Activated CD4-positive, alpha-beta T cell treated with anti-CD3 and anti-CD28 coated beads, Interleukin-2, amount 50 U/mL, for 48 hours (primary cell): ENCODE measurements at places on chromosomes 7 and 10.

GRCh38 chr10:50648089-50648934 lies 24.6 kb upstream of the SGMS1 start:
- DNase-seq = no peak

- no peak for DNase-seq
Observed at GRCh38 chr7:86768967-86769760, 125.5 kb downstream of the GRM3 start.

GRCh38 chr7:28410628-28411531 lies 1.4 kb upstream of the CREB5 start:
- DNase-seq = no peak

GRCh38 chr10:8400892-8401291 lies 346.4 kb downstream of the GATA3 start:
- DNase-seq = no peak

DNA sequence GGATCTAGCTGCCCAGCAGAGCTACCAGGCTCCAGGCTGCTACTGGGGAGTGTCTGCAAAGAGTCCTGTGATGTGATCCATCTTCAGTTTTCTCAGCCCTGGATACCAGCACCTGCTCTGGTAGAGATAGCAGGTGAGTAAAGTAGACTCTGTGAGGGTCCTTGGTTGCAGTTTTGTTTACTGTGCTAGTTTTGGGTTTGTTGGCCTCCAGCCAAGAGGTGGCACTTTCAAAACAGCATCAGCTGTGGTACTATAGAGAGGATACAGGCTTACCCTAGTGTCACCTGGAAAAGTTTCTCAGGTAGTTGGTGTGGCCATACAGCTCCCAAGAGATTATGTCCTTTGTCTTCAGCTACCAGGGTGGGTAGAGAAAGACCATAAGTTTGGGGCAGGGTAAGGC lies 56.3 kb downstream of the MTERF1 start:
- no peak for DNase-seq

DNA sequence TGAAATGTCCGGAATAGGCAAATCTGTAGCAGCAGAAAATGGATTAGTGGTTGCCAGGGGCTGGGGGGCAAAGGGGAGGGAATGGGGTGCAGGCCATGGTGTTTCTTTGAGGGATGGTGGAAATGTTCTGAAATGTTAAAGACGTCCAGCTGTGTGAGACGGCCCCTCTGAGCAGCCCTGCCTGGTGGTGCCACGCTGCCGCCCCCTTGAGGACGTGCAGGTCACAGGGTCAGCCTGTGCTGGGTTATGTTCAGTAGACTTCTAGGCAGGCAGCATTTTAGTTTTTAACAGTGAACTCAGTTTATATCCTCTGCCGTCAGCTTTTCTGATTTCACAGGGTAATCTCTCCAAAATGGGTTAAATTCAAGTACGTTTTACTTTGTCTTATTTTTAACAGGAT lies 9.4 kb downstream of the NUB1 start:
- peak; percentile 66 for DNase-seq

- no peak for DNase-seq
Observed at GRCh38 chr7:104971290-104972071, 42.5 kb upstream of the KMT2E start.

- no peak for DNase-seq
Observed at GRCh38 chr7:152859781-152860191, 100.2 kb downstream of the ACTR3B start.

DNA sequence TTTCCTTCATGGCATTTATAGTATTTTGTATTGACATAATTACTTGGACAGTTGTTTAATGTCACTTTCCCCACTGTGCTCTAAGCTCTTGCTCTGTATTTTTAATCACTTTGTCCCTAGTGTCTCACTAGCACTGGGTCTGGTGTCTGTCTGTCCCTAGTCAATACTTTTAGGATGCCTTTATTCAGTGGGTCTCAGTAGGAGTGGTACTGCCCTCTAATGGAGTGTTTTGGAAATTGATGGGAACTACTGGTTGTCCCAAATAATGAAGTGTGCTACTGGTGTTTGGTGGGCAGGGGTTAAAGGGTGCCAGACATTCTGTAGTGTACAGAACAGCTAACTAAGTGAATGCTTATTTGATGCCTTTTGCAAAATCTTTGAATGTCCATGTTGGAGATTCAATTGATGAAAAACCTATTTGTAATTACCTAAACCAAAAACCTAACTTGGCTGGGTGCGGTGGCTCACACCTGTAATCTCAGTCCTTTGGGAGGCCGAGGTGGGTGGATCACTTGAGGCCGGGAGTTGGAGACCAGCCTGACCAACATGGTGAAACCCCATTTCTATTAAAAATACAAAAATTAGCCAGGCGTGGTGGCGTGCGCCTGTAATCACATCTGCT lies 33.3 kb downstream of the CDK14 start:
- DNase-seq = no peak

DNA sequence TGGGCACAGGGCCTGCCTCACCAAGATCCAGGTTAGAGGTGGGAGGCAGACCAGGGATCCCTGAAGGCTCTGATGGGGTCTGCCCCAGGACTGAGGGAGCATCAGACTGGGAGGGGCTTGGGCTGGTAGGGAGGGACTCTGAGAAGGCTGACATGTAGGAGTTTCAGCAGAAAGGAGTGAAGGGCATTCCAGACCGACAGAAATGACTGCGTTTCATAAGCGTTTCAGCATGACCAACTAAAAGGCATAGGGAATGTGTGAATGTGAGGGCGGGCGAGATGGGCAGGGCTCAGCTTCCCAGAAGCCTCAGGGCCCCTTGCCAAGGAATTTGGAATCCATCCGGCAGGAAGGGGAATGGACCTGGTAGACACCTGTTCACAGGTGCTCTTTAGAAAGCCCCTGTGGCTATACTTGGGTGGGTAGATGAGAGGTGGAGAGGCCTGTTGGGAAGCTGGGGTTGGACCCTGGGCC lies 24.9 kb upstream of the SLC29A3 start:
- DNase-seq = no peak

DNA sequence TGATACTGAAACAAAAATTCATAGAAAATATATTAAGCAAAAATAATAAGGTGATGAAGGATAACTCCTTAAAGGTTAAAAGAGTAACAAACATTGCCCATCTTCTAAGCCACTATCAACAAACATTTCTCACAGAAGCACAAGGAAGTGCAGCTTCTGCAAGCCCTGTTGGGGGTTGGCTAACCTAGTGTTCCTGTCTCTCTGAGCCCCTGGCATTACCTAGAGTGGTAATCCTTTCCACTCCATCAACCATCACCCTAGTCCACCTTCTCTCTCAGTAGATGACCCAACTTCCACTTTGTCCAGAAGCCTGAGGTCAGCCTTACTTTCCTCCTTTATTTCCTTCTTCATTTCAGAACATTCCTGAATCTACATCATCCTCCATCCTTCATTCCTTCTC lies 59.7 kb downstream of the HIPK2 start:
- DNase-seq = no peak

- DNase-seq = no peak
Observed at GRCh38 chr7:70787286-70787685, 344.7 kb upstream of the GALNT17 start.

DNA sequence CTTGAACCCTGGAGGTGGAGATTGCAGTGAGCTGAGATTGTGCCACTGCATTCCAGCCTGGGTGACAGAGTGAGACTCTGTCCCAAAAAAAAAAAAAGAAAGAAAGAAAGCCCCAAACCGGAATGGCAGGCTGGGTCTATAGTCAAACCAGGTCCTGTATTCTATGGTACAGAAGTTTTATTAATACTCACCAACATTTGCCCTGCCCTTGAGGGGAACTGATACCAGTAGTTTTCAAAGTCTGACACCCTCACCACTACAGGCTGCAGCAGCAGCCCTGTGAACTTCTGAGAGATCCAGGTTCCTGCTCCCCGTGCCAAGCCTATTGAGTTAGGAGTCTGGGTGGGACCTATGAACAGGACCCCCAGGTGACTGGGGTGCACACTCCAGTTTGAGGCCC lies 80.6 kb downstream of the RGS10 start:
- DNase-seq = no peak

GRCh38 chr7:23972057-23972456 lies 262.0 kb downstream of the STK31 start:
- DNase-seq = no peak

- DNase-seq = no peak
Observed at GRCh38 chr10:3727268-3727667, 57.7 kb downstream of the KLF6 start.

- DNase-seq = no peak
Observed at GRCh38 chr10:10915215-10915614, 102.5 kb upstream of the CELF2 start.

DNA sequence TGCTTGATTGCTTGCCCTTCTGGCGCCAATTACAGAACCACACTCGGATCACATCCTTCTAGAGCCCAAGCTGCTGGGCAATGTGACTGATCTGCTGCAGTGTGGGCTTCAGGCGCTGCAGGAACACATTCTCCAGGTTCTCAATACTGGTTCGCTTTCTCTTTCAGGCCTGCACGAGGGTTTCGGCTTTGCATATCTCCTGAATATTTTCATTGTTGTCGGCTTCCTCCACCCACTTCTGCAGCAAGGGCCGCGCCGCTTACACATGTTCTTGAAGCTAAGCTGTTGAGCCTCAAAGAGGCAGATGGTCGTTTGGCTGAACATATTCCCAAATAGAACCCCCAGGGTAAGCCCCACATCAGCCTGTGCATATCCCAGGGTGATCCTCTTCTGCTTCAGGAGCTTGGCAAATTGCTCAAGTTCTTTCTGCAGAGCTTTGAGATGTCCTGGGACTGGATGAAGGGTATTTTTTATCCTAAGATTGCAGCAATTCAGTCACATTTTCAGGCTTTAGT lies 64.6 kb downstream of the HERC4 start:
- DNase-seq = no peak

DNA sequence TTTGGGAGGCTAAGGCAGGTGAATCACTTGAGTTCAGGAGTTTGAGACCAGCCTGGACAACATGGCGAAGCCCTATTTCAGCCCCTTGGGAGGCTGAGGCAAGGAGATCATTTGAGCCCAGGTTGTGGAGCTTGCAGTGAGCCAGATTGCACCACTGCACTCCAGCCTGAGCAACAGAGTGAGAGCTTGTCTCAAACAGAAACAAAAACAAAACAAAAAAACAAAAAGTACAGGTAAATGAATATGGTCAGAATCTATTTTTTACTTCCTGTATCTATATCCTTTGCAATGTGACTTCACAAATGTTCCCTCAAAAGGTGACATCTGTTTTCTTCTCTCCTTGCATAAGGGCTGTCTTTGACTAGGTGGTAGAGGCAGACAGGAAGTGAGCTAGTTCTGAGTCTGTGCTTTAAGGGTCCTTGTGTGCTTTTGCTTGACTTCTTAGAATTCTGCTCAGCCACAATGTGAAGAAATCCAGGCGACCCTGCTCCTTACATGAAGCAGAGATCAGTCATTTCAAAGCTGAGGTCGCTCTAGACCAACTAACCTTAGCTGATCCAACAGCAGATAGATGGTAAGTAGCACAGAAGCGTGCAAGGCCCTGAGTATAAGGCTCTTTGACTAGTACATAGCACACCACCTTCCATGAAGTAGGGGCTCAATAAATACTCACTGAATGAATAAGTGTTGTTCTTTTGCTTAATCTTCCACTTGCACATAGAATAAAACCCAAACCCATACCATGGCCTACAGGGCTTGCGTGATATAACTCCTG lies 423.2 kb upstream of the PCDH15 start:
- DNase-seq = no peak

DNA sequence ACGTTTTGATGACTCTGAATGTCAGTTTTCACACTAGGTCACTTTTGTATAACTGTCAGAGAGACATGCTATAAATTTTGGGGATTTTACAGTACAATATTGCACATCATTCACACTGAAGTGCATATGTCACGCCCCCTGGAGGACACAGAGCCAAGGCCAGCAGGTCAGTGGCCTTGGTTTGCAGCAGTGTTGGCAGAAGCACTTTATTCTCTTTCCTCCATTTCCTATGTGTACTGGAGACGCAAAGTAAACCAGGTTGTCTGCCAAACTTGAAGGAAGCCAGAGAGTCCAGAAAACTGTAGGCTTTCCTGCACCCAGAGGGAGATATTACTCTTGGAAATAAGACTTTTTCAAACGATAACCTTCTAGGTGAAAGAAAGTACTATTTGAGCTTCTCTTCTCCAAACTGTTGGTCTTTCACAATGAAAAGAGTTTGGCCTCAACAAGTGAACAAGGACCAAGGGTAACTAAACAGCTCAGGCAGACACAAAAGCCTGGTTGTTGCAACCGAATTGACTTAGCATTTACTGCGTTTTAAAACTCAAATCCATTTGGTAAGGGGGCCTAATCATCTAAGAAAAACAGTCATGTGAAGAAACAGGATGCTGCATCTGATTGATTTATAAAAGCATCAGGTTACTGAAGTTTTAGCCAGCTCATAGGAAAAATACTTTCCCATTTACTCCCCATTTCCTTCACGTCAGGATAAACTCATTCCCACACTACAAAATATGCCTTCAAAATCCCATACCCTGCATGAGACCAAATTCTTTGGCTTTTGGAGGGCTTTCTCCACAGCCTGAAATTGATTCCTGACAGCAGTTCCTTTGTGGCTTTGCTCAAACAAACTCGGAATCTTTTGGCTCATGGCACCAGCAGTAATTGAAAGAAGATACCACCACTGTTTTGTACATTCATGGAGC lies 83.0 kb upstream of the SEC61G start:
- DNase-seq = peak; percentile 6

DNA sequence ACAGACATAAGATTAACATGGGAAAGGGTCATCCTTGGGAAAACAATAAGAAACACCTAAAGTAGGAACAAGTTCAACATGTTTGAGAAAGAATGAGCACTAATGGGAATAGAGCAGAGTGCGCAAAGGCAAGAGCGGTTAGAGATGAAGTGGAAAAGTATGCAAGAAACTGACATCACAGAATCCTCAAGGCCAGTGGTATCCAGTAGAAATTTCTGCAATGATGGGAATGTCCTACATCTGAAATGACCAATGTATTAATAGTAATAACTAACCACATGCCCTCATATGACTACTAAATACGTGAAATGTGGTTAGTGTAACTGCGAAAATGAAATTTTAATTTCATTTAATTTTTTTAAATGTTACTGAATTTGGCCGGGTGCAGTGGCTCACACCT lies 54.8 kb downstream of the TFEC start:
- no peak for DNase-seq

GRCh38 chr7:95526128-95526738 lies 40.5 kb downstream of the ASB4 start:
- no peak for DNase-seq

DNA sequence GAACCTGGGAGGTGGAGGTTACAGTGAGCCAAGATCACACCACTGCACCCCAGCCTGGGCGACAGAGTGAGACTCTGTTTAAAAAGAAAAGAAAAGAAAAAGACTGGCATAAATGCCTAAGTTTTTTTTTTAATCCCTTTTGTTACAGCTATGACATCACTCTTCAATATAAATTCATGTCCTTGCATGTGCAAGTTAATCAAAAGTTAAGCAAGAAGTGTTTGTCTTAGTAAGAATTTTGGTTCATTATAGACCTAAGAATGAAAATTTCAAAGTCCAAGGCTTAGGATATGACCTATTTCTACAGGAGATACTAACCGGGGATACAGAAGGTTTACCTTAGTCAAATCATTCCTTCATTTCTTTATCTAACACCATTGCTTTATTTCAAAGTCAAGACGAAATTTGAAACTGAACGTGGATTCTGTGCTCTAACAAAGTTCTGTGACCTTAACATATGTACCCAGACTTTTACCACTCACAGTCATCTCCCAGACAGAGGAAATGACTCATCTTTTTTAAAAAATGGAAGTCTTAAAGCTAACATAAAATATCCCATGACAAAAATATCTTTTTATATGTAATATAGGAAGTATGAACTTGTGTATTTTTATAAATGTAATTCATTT lies 29.3 kb upstream of the ITGB8 start:
- DNase-seq = no peak
